ENCODE measurements at places on chromosomes 11 and 22.

GRCh38 chr22:26499188-26499703 lies 13.0 kb downstream of the TFIP11 start:
- no peak for DNase-seq

GRCh38 chr11:93517041-93517440 lies 26.1 kb downstream of the SMCO4 start:
- no peak for DNase-seq

GRCh38 chr11:74171997-74172396 lies 908 bp downstream of the PPME1 start:
- no peak for DNase-seq

- no peak for DNase-seq
Measured at GRCh38 chr11:120928627-120929026, 95.3 kb upstream of the TBCEL start.

- DNase-seq: no peak
Measured at GRCh38 chr11:88119561-88119960, 55.7 kb downstream of the RAB38 start.

DNA sequence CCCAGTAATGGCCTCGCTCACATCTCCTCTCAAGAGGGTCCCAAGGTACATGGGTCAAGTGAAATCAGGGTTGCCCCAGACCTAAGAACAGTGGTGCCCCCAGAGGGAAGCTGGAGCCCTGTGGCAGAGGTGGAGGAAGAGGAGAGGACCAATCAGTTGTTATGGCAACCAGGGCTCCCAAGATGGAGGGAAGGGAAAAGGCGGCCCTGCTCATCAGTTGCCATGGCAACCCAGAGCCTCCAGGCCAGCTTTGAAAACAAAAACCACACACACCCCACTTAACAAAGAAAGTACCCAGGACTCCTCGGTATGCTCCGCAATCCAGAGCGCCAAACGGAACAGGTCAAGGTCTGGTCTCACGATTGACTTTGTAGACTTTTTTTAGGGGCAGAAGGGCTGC lies 53.5 kb upstream of the SLC35C1 start:
- DNase-seq: no peak

GRCh38 chr11:44877571-44878497 lies 72.8 kb downstream of the TP53I11 start:
- no peak for DNase-seq

Measured in H54 (cell line).